Muscle of arm (tissue), 14 donors: ENCODE measurements at places on chromosomes 13 and 19. TPM values are rescaled to one million over a fixed set of nuclear protein-coding genes. Genes with fewer than 3 reads are reported as not detected.

The CYP2F1 gene
- not detected for polyA plus RNA-seq

The IRS2 gene
- 2.5 TPM for polyA plus RNA-seq

The WASF3 gene
- polyA plus RNA-seq, result 12.7 TPM

- DNase-seq, result no peak
Measured at GRCh38 chr13:105184201-105184600, 1351.3 kb downstream of the EFNB2 start.

- no peak for DNase-seq
Measured at GRCh38 chr13:113216254-113217048, 7.0 kb downstream of the CUL4A start.

DNA sequence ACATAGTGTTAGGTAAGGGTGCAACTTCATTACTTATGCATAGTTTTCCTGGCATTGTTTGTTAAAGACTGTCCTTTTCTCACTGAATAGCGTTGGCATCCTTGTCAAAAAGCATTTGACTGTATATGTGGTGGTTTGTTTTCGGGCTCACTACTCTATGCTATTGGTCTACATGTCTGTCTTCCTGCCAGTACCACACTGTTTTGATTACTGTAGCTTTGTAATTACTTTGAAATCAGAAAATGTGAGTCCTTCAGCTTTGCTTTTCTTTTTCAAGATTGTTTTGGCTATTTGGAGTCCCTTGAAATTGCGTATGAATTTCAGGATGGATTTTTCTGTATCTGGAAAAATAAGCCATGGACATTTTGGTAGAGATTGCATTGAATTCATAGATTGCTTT is 56.0 kb downstream of the IFT88 start:
- DNase-seq, result no peak

DNA sequence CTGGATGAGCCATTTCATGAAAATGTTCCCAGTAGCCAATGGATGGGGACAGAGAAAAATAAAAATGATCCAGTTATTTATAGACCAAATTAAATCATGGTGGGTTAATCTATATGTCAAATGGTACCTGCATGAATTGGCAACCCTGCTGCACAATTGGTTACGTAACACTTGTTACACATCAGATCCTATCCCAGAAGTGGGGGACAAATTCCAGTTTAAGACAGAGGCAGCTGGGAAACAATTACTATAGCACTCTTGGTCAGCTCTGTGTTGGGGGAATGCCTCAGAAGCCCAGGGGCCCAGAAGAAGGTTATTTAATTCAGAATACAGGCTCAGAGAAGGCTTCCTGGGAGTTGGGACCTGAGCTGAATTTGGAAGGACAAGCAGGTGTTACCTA is 81.1 kb upstream of the FLT1 start:
- no peak for DNase-seq

DNA sequence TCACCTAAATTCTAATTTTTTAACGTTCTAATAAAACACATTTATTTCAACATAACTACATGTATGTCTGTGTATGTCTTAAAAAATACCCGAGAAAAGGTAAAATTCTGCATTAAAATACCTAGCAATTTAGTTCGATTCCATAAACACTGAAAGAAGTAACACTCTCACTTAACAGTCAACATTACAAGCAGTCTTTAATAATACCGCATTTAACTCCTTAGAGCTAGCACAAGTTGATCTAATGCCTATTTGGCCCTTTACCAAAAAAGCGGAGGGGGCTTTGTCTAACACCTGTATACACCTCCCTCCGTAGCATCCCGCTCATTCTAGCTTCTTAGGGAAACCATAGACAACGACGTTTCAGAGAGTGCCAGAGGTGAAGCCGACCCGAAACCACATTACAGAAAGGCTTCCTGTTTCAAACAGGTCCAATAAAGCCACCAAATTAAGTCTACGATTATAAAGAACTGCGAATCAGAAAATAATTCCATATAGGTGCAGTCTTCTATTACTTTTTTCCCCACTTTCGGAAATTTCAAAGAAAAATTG is 1.2 kb downstream of the SPART start:
- no peak for DNase-seq

DNA sequence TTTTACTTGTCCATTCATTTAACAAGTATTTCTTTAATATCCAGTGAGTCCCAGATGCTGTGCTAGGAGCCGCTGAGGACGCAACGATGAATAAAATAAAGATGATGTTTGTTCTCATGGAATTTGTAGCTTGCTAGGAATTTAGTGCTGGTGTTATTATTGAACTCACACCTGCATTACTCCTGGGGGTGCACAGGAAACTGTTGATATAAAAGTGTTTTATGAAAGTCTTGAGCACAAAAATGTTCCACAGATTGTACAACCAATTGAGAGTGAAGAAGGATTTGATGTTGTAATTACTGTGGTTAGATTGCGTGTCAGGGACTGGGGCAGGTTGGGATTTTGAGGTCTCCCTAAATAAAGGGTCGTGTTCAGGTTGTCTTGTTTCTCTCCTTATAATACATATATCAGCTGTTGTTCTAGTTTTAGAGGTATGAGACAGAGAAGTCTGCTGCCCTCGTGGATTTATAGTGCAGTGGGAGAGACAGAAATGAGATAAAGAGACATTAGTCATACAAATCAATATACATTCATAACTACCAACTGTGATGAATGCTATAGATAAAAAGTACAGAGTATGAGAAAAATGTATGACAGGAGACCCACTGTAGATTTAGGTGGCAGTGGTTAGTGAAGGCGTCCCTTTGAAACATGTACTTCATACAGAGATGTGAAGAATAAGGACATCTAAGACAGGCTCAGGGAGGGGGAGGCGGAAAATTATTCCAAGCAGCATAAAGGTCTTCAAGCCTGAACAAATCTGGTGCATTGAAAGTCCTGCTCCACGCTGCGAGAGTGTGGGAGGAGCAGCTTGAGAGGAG is 11.3 kb downstream of the CACNG6 start:
- DNase-seq, result no peak

DNA sequence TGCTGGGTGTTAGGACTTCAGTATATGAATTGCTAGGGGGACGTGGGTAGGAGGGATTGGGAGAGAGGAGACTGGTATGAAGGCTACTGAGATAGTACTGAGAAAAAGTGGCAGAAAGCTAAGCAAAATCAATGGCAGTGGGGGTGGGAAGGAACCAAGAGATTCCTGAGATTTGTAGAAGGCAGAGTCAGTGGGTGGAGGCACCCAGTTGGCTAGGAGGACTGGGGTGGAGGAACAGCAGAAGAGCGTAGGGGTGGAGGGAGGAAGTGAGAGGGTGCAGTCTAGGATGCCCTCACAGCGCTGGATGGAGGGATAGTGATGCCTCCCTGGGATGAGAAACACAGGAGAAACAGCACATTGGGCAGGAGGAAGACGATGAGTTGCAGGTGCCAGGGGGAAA is 5.6 kb upstream of the MEDAG start:
- DNase-seq, result no peak

GRCh38 chr19:40613690-40614621 is 12.8 kb downstream of the LTBP4 start:
- DNase-seq, result peak; percentile 76

GRCh38 chr19:46710687-46711086 is 6.2 kb downstream of the PRKD2 start:
- no peak for DNase-seq

DNA sequence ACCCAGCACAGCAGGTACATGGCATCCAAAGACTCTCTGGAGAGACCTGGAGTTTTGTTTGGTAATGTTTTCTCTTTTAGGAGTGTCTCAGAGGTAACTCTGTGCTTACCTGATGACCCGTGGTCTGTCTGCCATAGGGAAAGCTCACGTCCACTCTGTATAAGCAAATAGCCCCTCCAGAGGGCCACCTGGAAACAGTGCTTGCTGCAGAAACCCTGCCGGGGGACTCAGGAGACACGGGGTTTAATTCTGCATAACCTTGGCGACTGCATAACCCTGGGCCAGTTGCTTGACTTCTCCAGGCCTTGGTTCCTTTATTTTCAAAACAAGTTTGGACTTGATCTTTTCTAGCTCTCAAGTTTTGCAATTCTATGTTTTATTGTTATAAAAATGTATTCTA is 187.2 kb upstream of the SOX1 start:
- DNase-seq, result no peak

DNA sequence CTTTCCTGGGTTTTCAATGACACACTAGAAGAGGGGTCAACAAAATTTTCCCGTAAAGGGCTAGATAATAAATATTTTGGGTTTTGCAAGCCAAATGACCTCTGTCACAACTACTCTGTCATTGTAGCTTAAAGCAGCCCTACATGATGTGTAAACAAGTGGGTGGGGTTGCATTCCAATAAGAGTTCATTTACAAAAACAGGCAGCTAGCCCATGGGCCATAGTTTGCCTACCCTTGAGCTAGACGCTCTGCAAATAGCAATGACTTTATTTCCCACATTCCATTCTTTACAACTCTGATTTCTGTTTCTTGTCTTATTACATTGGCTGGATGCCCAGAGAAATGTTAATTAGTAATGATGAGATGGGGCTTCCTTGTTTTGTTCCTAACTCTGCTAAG is 76.0 kb downstream of the ZNF557 start:
- DNase-seq, result no peak

- no peak for DNase-seq
Measured at GRCh38 chr13:99214232-99214631, 13.6 kb downstream of the UBAC2 start.
